WTC11 (cell line): ENCODE measurements at places on chromosomes 1 and 21. TPM values are rescaled to one million over a fixed set of nuclear protein-coding genes. Genes with fewer than 3 reads are reported as not detected.

GRCh38 chr1:67339623-67340343, 32.1 kb downstream of the IL12RB2 start:
- DNase-seq: no peak
- no peak overlapping the region for H3K27ac ChIP-seq
- no peak overlapping the region for H3K4me3 ChIP-seq
- H3K4me1 ChIP-seq: peaks cover 53% of the 10 kb centered on the region
- H3K36me3 ChIP-seq: no peaks in the 10 kb centered on the region
- H3K27me3 ChIP-seq: peaks cover 31% of the 10 kb centered on the region

The SHE gene
- total RNA-seq: 0.73 to 1.1 TPM (median 0.79 TPM) in 3 replicates

- no peaks in the 10 kb centered on the region for H3K27me3 ChIP-seq
- peak overlapping the region; percentile 68; the same call in 1 of the 2 replicates for H3K27ac ChIP-seq
- no peak for DNase-seq
- peaks cover 14% of the 10 kb centered on the region for H3K4me1 ChIP-seq
These were observed 68.0 kb downstream of the FAAP20 start for GRCh38 chr1:2126331-2127186.

The CCDC185 gene
- total RNA-seq: not detected in 3 replicates

DNA sequence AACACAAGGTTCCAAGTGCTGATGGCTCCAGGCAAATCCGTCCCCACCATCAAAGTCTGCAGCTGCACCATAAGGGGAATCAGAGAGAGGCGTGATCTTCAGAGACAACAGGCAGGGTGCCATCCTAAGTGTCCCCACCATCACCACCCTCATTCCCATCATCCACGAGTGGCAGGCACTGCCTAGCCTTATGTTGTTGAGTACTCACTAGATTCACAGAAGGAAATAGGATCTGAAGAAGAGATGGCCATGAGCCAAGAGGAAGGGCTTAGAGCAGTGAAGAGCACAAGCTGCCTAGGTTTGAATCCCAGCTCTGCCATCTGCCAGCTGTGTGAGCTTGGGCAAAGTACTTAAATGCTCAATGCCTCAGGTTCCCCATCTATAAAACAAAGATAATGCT, 207.3 kb upstream of the CSF3R start:
- H3K27ac ChIP-seq: no peak overlapping the region
- DNase-seq: no peak
- no peaks in the 10 kb centered on the region for H3K36me3 ChIP-seq
- peaks cover 7% of the 10 kb centered on the region for H3K27me3 ChIP-seq

DNA sequence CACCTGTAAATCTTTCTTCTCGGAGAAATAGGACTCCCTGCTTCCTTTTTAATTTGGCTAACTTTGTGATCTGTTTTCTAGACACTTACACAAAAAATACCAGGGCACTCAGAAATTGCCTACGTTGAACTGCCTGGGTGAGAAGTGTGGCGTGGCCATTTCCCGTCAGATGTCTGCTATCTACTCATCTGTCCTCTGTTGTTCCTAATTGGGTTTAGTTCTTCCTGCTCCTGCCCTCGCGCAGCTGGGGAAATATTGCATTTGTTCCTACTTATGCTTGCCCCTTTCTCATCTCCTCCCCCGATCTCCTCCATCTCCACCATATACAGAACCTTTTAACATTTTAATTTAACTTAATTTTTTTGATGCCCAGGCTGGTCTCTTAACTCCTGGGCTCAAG, 55.1 kb downstream of the CD58 start:
- DNase-seq: no peak
- H3K27me3 ChIP-seq: peaks cover 6% of the 10 kb centered on the region
- no peak overlapping the region for H3K27ac ChIP-seq
- peaks cover 14% of the 10 kb centered on the region for H3K36me3 ChIP-seq

- no peak for DNase-seq
- H3K27ac ChIP-seq: no peak overlapping the region
- H3K4me1 ChIP-seq: no peaks in the 10 kb centered on the region
These were observed 15.4 kb upstream of the MEF2D start for GRCh38 chr1:156515956-156516355.

GRCh38 chr1:222924136-222924706, 109.4 kb downstream of the DISP1 start:
- no peaks in the 10 kb centered on the region for H3K36me3 ChIP-seq
- DNase-seq: no peak
- H3K4me3 ChIP-seq: no peak overlapping the region
- no peak overlapping the region for H3K27ac ChIP-seq

DNA sequence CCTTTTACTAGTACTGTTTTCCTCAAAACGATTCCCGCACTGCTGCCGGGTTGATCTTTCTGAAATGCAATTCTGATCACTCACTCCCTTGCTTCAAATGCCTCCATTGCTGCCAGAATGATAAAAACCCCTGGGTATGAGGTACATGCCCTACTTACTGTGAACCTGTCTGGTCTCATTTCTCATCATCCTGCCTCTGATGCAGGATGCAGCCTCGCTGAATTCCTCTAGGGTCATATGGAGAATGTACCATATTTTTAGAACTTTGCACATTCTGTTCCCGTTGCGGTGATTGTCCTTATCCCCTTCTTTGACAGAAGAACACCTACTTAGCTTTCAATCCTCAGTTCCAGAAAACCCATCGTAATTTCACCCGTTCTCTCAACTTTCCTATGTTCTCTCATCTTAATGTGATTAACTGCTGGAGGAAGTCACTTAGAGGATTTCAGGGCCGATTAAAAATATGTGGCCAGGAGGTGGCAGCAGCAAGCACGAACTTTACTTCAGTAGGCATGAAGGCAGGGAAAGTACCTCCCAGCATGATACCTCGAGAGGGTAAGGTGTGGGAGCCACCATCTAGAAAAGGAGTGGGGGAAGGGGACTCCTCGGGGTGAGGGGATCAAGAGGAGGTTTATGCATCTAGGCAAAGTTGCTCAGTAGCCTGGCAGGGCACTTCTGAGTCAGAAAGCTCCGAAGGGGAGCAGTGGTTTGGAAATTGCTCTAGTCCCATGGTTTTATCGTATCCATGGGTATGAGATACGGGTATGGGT, 361.5 kb upstream of the ZP4 start:
- peak overlapping the region; percentile 44; the same call in 1 of the 2 replicates for H3K27ac ChIP-seq
- H3K36me3 ChIP-seq: no peaks in the 10 kb centered on the region
- peaks cover 53% of the 10 kb centered on the region for H3K4me1 ChIP-seq
- H3K27me3 ChIP-seq: no peaks in the 10 kb centered on the region

DNA sequence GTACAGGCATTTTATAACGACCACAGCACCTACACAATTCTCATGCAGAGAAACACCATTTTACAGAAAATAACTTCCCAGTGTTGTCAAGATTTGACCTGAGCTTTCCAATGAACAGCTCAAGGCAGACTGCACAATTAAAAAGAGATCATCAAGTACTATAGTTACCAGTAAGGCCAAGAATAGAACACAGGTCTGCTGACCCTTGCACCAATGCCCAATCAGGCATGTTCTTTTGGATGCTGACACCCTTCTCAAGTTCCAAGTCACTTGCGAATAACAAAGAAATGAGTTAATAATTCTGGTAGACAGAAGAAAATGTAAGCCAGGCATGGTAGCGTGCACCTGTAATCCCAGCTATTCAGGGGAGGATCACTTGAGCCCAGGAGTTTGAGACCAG, 101.9 kb downstream of the SLC45A1 start:
- H3K4me1 ChIP-seq: peaks cover 25% of the 10 kb centered on the region
- no peak for DNase-seq
- no peak overlapping the region; the same call in 1 of the 2 replicates for H3K27ac ChIP-seq
- H3K4me3 ChIP-seq: no peak overlapping the region
- no peaks in the 10 kb centered on the region for H3K27me3 ChIP-seq

The ZNF695 gene
- total RNA-seq: 29.4 to 32.6 TPM (median 29.4 TPM) in 3 replicates

The A3GALT2 gene
- total RNA-seq: not detected in 3 replicates

DNA sequence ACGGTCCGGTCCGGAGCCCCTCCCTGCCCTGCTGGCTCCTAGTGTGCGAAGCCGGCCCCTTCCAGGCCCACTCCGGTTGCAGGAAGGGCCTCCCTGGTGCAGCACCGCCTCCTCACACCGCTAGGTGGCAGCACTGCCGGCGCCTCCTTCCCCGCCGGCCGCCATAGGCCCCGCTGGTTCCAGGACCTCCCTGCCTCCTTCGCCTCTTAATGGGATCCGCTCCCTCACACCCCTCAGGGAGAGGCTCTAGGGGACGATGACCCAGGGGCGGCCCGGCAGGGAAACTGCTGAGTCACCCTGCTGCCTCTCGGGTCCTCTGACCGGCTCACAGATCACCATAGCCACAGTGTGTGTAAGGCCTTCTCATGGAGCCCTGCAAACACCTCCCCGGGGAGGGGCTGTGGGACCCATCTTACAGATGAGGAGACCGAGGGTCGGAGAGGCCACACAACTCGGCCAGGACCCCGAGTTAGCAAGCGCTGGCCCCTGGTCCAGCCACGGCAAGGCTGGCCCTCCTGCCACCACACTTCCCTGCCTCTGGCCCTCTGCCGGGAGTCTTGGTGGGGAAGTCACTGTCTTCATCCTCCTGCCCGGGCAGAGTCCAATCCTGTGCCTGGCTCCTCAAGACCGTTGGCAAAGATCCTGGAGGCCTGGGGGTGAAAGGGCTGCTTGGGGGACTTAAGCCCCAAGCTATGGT, 1.6 kb upstream of the AJAP1 start:
- H3K36me3 ChIP-seq: peaks cover 16% of the 10 kb centered on the region
- no peak overlapping the region for H3K4me3 ChIP-seq
- peaks cover 2% of the 10 kb centered on the region; the same call in 1 of the 2 replicates for H3K4me1 ChIP-seq

DNA sequence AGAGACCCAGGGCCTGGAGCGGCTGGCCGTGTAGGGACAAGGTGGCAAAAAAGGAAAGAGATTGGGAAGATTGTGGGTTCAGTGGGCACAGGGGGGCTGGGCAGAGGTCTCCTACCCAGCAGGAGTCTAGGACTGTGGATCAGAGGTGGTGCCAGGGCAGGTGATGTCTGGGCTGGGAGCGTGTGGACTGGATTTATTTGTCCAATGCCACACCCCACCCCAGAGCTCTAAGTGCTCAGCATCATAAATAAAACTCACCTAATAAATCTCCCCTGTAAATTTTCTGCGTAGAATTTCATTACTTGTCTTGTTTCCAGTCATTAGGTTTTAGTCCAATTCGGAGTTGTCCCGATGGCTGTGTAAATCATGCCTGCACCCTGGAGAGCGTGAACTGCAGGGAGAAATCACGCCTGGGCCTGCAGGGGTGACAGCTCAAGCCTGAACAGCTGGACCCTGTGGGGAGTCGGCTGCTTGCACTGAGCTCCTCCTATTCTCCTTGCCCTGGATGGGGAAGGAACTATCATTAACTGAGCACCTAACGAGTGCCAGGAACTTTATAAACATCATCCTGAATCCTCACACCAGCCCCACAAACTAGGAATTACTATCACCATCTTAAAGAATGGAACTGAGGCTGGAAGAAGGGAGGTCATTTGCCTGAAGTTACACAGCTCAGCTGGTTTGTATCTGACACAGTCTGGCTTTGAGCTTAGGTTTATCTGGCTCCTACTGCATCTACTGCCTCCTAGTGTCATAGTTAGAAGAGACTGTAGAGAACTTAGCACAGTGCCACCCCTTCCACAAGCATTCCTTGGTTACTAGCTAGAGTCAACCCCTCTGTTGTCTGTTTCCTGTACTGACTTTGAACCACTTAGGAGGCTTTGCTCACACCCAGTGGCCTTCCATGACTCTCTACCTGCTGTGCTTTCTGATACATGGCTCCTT, 25.0 kb upstream of the POU3F1 start:
- no peaks in the 10 kb centered on the region for H3K36me3 ChIP-seq
- no peak for DNase-seq
- H3K27me3 ChIP-seq: no peaks in the 10 kb centered on the region
- peaks cover 55% of the 10 kb centered on the region for H3K4me1 ChIP-seq
- no peak overlapping the region for H3K4me3 ChIP-seq

DNA sequence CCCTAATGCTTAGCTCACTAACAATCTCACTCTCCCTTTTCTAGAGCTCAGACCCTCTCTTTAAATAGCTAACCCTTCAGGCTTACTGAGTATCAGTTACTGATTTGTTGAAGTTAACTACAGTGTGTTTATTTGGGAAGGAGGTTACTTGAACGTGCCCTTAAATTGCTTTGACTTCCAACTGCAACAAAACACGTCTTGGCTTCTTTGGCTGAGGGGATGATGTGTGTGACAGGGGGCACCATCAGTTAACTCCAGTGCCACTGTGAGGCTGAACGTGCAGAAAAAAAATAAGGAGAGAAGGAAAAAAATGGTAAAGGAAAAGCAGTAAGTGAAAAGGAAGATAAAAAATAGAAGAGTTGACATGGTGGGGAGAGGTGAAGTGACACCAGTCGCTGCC, 75.1 kb upstream of the NRIP1 start:
- H3K4me3 ChIP-seq: no peak overlapping the region
- H3K4me1 ChIP-seq: no peaks in the 10 kb centered on the region
- no peaks in the 10 kb centered on the region for H3K27me3 ChIP-seq
- H3K27ac ChIP-seq: no peak overlapping the region; the same call in 1 of the 2 replicates
- DNase-seq: no peak

The DAB1 gene
- 10.7 to 12.3 TPM (median 12.1 TPM) in 3 replicates for total RNA-seq

- H3K27ac ChIP-seq: no peak overlapping the region
- no peak overlapping the region for H3K4me3 ChIP-seq
These were observed 134.5 kb downstream of the HHIPL2 start for GRCh38 chr1:222413436-222413835.

DNA sequence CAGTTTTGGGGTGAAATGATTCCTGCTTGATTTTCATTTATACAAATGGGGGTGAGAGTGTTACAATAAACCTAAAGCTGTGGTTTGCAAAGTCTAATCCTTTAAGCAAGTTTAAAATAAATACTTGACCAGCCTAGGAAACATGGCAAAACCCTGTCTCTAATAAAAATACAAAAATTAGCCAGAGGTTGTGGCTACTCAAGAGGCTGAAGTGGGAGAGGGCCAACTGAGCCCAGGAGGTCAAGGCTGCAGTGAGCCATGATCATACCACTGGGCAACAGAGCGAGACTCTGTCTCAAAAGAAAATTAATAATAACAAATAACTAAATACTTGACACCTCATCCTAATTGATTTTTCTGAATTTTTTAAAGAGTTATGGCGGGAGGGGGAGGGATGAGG, 110.8 kb downstream of the EIF4G3 start:
- H3K36me3 ChIP-seq: no peaks in the 10 kb centered on the region
- no peak overlapping the region for H3K27ac ChIP-seq
- H3K27me3 ChIP-seq: no peaks in the 10 kb centered on the region

- no peak overlapping the region for H3K27ac ChIP-seq
- no peak overlapping the region for H3K4me3 ChIP-seq
- no peaks in the 10 kb centered on the region for H3K36me3 ChIP-seq
- H3K4me1 ChIP-seq: peaks cover 13% of the 10 kb centered on the region; the same call in 1 of the 2 replicates
- DNase-seq: no peak
These were observed 50.1 kb downstream of the KCNC4 start for GRCh38 chr1:110260194-110260593.

The EVA1C gene
- total RNA-seq: 2.3 to 3.6 TPM (median 3.1 TPM) in 3 replicates
